ENCODE measurements at places on chromosomes 3 and 15. TPM values are rescaled to one million over a fixed set of nuclear protein-coding genes. Genes with fewer than 3 reads are reported as not detected.

TMCO5A gene
- not detected for polyA plus RNA-seq

FHIT gene
- polyA plus RNA-seq: 14.7 TPM

PEX5L gene
- 1.4 TPM for polyA plus RNA-seq

SUSD5 gene
- 0.62 TPM for polyA plus RNA-seq

SSR3 gene
- polyA plus RNA-seq: 354 TPM

NMD3 gene
- 19.3 TPM for polyA plus RNA-seq

GOLGA6A gene
- not detected for polyA plus RNA-seq

ZFAND6 gene
- polyA plus RNA-seq: 108 TPM

GPR171 gene
- 8.1 TPM for polyA plus RNA-seq

FSIP1 gene
- polyA plus RNA-seq: not detected

DNAJB8 gene
- polyA plus RNA-seq: not detected

RGMA gene
- polyA plus RNA-seq: 0.31 TPM

PLA1A gene
- polyA plus RNA-seq: not detected

IL5RA gene
- not detected for polyA plus RNA-seq

CFAP100 gene
- polyA plus RNA-seq: not detected

C2CD4A gene
- polyA plus RNA-seq: not detected

ACSBG1 gene
- polyA plus RNA-seq: 3.8 TPM

LRIG1 gene
- 16.7 TPM for polyA plus RNA-seq

ITPKA gene
- 44.5 TPM for polyA plus RNA-seq

ANKUB1 gene
- polyA plus RNA-seq: not detected

CAMP gene
- not detected for polyA plus RNA-seq

WDR93 gene
- 0.39 TPM for polyA plus RNA-seq

Measured in Purkinje cell (primary cell).